ENCODE measurements at places on chromosomes 6 and 20. TPM values are rescaled to one million over a fixed set of nuclear protein-coding genes. Genes with fewer than 3 reads are reported as not detected.

PACSIN1 gene
- 0.15 TPM for total RNA-seq

CCDC170 gene
- total RNA-seq: 0.44 TPM

C6orf132 gene
- total RNA-seq: 0.29 TPM

C6orf58 gene
- total RNA-seq: not detected

SLC32A1 gene
- total RNA-seq: not detected

MCHR2 gene
- total RNA-seq: not detected

SNX9 gene
- 104 TPM for total RNA-seq

SPDEF gene
- not detected for total RNA-seq

NDUFAF4 gene
- total RNA-seq: 7.1 TPM

MAPK13 gene
- total RNA-seq: 11.3 TPM

NMBR gene
- not detected for total RNA-seq

ENPP5 gene
- total RNA-seq: 0.17 TPM

GPR6 gene
- not detected for total RNA-seq

OPRL1 gene
- total RNA-seq: 1.9 TPM

Measured in smooth muscle cell of trachea (primary cell).